ENCODE measurements at places on chromosomes 5 and 9.

GRCh38 chr5:111730659-111731382, 26.2 kb downstream of the NREP start:
- no peak for DNase-seq

- no peak for DNase-seq
Observed at GRCh38 chr5:135753990-135754389, 80.5 kb upstream of the SLC25A48 start.

- no peak for DNase-seq
Observed at GRCh38 chr9:72563806-72564205, 42.4 kb downstream of the TMC1 start.

GRCh38 chr9:38301376-38302106, 91.0 kb upstream of the ALDH1B1 start:
- DNase-seq: no peak

GRCh38 chr9:32427111-32427873, 42.8 kb downstream of the ACO1 start:
- DNase-seq: no peak

DNA sequence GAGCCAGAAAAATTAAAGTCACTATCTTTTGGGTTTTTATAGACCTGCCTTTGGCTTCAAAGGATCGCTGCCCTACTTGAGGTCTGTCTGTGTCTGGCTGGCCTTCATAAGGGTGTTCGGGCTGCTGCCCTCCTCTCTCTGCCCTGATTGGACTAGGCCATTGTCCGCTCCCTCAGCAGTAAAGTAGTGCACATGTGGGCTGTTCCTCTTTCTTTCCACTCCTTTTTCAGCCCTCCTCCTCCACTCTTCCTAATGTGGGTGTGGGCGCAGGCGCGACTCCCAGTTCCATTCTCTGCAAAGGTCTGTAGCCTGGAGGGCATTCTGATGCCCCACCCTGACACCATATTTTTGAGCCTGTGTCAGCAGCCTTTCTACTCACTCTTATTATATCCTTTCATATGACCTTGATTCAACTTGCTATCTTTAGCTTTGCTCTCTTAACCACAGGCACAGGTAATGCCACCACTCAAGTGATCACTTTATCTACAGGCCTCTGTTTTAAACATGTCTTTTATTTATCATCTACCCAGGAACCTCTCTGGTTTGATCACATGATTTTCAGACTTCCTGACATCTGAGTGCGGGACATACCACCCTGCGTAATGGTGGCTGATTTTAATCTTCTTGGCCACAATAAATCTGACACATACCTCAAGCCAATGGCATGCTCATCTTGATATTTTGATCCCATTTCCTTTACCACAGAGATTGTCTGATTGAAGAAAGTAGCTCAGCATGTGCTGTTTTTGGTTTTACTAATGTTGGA, 144.5 kb downstream of the AOPEP start:
- no peak for DNase-seq

Measured in stimulated activated CD8-positive, alpha-beta memory T cell treated with anti-CD3 and anti-CD28 coated beads, Interleukin-2, amount 100 ng/mL, for 48 hours (primary cell).